Activated CD8-positive, alpha-beta T cell treated with anti-CD3 and anti-CD28 coated beads for 36 hours (primary cell): ENCODE measurements at places on chromosomes 11 and 22. TPM values are rescaled to one million over a fixed set of nuclear protein-coding genes. Genes with fewer than 3 reads are reported as not detected.

C11orf97 gene
- total RNA-seq: not detected

YAP1 gene
- not detected for total RNA-seq

GPR83 gene
- total RNA-seq: 0.11 TPM

OR8G1 gene
- total RNA-seq: not detected

ALDH3B2 gene
- total RNA-seq: not detected

OR52L1 gene
- total RNA-seq: not detected

GRCh38 chr11:129721685-129722084, 94.0 kb upstream of the TMEM45B start:
- no peaks in the 10 kb centered on the region for H3K27me3 ChIP-seq
- H3K27ac ChIP-seq: no peak overlapping the region
- no peaks in the 10 kb centered on the region for H3K36me3 ChIP-seq
- no peak overlapping the region for H3K4me3 ChIP-seq

DNA sequence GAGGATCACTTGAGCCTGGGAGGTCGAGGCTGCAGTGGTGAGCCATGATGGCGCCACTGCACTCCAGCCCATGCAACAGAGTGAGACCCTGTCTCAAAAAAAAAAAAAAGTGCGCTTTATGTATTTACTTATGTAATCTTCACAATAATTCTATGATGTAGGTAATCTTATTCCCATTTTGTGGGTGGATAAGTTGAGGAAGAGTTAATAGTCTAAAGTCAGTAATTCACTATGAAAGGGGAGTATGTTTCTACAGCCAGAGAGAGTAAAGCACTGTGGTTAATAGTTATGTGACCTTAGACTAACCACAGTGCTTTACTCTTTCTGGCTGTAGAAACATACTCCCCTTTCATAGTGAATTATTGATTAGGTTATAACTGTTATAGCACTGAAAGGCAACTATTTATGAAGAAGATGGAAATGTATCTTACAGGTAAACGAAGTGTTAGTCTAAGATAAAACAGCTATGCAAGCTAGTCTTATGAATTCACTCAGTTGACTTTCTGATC, 11.9 kb downstream of the CTR9 start:
- no peaks in the 10 kb centered on the region for H3K27me3 ChIP-seq
- peaks cover 4% of the 10 kb centered on the region for H3K4me1 ChIP-seq
- H3K36me3 ChIP-seq: peaks cover 24% of the 10 kb centered on the region
- no peak overlapping the region for H3K27ac ChIP-seq

DNA sequence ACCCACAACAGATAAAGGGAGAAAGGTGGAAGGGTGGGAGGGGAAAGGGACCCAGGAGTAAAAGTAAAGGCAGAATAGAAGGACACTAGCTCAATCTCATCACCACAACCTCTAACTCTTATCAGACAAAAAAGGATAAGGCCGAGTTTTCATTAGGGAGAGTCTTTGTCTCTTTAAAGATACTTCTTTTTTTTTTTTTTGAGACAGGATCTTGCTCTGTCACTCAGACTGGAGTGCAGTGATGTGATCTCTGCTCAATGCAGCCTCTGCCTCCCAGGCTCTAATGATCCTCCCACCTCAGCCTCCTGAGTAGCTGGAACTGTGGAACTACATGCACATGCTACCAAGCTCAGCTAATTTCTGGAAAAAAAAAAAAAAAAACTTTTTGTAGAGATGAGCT, 85.6 kb upstream of the CHRM4 start:
- no peaks in the 10 kb centered on the region for H3K27me3 ChIP-seq
- H3K27ac ChIP-seq: no peak overlapping the region
- H3K4me1 ChIP-seq: peaks cover 36% of the 10 kb centered on the region
- H3K36me3 ChIP-seq: no peaks in the 10 kb centered on the region
- no peak overlapping the region for H3K4me3 ChIP-seq

GRCh38 chr22:37749831-37750595, 53.2 kb downstream of the TRIOBP start:
- DNase-seq: no peak
- H3K27ac ChIP-seq: no peak overlapping the region
- H3K27me3 ChIP-seq: no peaks in the 10 kb centered on the region
- H3K4me3 ChIP-seq: no peak overlapping the region

GRCh38 chr22:22810471-22810870, 77.1 kb upstream of the IGLL5 start:
- H3K4me1 ChIP-seq: peaks cover 26% of the 10 kb centered on the region
- no peaks in the 10 kb centered on the region for H3K27me3 ChIP-seq
- H3K36me3 ChIP-seq: no peaks in the 10 kb centered on the region
- no peak overlapping the region for H3K27ac ChIP-seq
- DNase-seq: no peak

DNA sequence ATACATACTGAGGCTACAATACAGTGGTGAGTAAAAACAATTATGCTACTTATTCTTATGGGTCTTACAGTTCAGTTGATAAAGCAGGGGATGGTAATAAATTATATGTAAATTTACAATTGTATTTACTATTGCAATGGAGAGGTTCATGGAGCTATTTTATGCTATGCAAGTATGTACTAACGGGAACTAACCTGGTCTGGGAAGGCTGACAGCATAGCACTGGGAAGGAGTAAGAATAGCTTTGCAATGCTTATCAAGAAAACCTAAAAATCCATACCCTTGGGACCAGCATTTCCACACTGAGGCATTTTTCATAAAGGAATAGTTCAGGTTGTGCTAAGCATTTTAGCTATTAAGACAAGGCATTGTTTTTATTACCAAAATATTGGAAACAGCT, 700.6 kb downstream of the NELL1 start:
- no peak for DNase-seq
- H3K27ac ChIP-seq: no peak overlapping the region
- no peaks in the 10 kb centered on the region for H3K36me3 ChIP-seq
- H3K27me3 ChIP-seq: no peaks in the 10 kb centered on the region

DNA sequence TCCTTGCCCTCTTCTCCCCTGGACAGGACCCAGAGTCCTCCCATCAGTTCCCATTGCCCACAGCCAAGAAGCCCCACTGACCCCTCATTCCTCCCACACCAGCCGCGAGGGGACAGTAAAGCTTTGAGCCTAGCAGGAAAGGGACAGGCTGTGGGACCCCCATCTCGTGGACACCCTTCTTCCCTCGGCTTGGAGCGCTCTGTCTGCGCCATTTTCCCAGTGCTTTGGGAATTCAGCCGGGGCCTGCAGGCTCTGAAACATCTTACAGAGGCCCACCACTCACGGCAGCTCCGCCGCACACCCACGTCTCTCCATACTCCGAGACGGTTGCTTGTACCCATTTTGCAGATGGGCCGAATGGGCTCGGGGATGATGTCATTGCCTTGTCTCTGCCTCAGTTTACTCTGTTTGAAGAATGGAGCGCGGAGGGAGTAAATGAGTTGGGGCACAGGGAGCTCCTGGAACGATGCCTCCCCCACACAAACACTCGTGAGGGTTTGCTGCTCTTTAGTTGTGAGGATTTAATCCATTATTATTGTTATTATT, 447.7 kb downstream of the TBC1D22A start:
- no peaks in the 10 kb centered on the region for H3K4me1 ChIP-seq
- no peak overlapping the region for H3K4me3 ChIP-seq
- no peaks in the 10 kb centered on the region for H3K36me3 ChIP-seq
- H3K27ac ChIP-seq: no peak overlapping the region
- no peak for DNase-seq
- no peaks in the 10 kb centered on the region for H3K27me3 ChIP-seq

DNA sequence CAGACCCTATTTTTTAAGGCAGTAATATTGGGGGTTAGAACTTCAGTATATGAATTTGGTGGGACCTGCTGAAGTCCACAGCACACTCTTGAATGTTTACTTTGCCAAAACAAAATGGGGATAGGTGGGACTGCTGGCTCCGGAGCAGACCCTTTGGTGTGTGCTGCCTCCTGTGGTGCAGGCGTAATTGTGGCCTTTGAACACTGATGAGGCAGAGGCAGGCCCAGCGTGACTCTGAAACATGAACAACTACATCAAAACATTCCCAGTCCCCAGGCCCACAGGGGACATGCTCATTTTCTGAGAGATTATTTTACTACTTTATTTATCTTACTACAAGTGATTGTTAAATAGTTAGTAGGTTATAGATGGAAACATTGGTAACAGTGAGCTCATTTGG, 225.0 kb upstream of the TBCEL start:
- H3K4me1 ChIP-seq: no peaks in the 10 kb centered on the region
- DNase-seq: no peak
- H3K27me3 ChIP-seq: peaks cover 9% of the 10 kb centered on the region
- H3K27ac ChIP-seq: no peak overlapping the region
- no peak overlapping the region for H3K4me3 ChIP-seq

GRCh38 chr22:42978453-42979103, 36.4 kb downstream of the PACSIN2 start:
- H3K4me3 ChIP-seq: no peak overlapping the region
- DNase-seq: no peak
- H3K4me1 ChIP-seq: peaks cover 28% of the 10 kb centered on the region
- no peaks in the 10 kb centered on the region for H3K36me3 ChIP-seq
- H3K27me3 ChIP-seq: no peaks in the 10 kb centered on the region

DNA sequence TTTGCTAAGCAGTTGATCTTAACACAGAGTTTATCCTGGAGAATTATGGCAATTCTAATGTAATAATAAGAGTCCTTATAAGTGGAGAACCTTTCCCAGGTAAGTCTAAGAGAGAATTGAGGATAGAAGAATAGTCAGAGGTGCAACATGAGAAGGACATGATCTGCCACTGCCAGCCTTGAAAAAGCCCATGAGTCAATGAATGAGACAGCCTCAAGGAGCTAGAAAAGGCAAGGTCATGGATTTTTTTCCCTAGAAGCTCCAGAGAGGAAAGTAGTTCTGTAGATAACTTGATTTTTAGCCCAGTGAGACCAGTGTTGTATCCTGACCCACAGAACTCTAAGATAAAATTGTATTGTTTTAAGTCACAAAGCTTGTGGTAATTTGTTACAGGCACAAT, 16.9 kb downstream of the MS4A6A start:
- no peak for DNase-seq
- H3K4me1 ChIP-seq: peaks cover 10% of the 10 kb centered on the region
- no peak overlapping the region for H3K4me3 ChIP-seq
- peaks cover 28% of the 10 kb centered on the region for H3K27me3 ChIP-seq

DNA sequence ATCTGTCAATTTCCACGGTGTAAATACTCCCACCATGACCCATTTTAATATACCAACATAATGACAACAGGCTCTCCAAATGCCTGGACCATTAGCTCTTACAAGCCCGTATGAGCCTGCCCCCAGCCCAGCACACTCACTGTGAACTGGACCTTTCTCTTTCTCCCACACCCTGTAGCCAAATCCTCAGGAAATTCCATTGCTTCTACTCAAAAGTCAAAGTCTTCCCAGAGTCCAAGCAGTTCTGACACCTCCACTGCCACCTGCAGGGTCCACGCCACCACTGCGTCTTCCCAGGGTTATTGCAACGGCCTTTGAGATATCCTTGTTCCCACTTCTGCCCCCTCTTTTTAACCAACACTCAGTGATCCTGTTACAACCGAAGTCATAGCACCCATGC, 110.1 kb upstream of the ASPHD2 start:
- no peak overlapping the region for H3K4me3 ChIP-seq
- no peak for DNase-seq
- no peak overlapping the region for H3K27ac ChIP-seq
- H3K27me3 ChIP-seq: peaks cover under 1% of the 10 kb centered on the region
- no peaks in the 10 kb centered on the region for H3K36me3 ChIP-seq

DNA sequence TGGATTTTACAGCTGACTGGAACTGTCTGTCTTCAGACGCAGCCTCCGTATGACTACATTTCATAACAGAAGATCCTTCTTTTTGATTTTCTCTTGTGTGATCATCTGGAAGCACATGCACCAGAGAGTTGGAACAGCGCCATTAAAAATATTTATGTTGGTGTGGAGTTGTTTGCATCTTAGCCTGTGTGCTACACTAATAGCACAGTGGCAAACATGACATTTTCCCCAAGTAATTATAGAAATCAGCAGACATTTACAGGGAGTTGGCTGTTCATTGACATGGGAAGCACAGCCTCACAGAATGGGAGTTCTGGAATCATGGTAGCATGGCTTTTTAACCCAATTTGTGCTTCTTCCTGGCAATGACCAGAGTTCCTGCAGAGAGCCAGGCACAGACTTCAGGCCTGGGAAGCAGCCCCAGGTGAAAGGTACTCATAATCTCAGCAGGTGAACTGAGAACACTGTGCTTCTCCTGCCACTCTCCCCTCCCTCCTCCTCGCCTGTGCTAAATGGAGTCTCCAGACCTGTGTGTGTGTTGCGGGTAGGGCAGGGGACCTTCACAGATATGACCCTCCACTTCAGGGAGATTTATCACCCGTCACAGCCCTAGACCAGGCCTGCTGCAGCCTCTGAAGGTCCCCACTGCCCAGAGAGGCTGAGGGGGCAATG, 82.8 kb upstream of the PLET1 start:
- no peak overlapping the region for H3K4me3 ChIP-seq
- H3K27ac ChIP-seq: no peak overlapping the region
- DNase-seq: no peak
- H3K27me3 ChIP-seq: no peaks in the 10 kb centered on the region

GRCh38 chr11:96465512-96465911, 75.7 kb downstream of the JRKL start:
- no peak for DNase-seq
- H3K27ac ChIP-seq: no peak overlapping the region

DNA sequence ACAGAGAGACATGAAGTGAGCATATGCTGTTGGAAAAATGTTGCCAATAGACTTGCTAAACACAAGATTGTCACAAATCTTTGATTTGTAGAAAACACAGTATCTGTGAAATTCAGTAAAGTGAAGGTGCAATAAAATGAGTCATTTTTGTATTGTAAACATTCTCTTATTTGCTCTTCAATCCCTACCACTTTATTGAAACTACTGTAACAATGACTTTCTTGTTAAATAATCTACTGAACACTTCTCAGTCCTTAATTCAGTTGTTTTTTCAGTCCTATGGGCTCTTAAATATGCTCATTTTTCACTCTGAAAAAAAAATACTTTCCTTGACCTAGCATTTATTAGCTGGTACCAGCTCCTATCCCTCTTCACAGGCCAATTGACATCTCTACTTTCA, 531.9 kb downstream of the DLG2 start:
- H3K4me3 ChIP-seq: no peak overlapping the region
- no peak for DNase-seq
- H3K4me1 ChIP-seq: no peaks in the 10 kb centered on the region
- no peaks in the 10 kb centered on the region for H3K27me3 ChIP-seq

DNA sequence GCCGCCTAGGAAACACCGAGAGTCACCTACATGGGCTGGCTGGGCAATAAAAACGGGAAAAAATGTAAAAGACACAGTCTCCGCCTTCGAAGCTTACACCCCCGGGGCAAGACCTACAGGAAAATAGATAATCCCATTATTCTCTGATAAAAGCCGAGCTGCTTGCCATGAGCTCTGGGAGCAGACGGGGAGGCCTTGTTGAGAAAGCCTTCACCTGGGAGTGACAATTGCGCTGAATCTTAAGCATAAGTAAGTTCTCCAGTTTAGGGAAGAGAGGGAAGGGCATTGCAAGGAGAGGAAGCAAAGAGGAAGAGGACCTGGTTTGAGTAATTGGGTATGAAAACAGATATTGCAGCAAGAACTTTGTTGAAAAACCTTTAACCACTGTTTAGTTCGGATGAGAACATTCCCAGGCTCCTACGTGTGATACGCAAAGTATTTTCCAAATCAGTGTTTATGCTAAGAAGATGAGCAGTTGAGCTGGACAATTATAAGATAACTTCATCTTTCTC, 813 bp upstream of the BTBD10 start:
- no peak for DNase-seq
- no peaks in the 10 kb centered on the region for H3K27me3 ChIP-seq
- H3K36me3 ChIP-seq: peaks cover 8% of the 10 kb centered on the region
- peaks cover 35% of the 10 kb centered on the region for H3K4me1 ChIP-seq
- peak overlapping the region; percentile 98 for H3K27ac ChIP-seq
- H3K4me3 ChIP-seq: peak overlapping the region; percentile 88

- no peaks in the 10 kb centered on the region for H3K27me3 ChIP-seq
- peaks cover 20% of the 10 kb centered on the region for H3K4me1 ChIP-seq
- H3K4me3 ChIP-seq: no peak overlapping the region
- H3K27ac ChIP-seq: no peak overlapping the region
- no peak for DNase-seq
These were observed 27.1 kb downstream of the RNF169 start for GRCh38 chr11:74775762-74776161.
